ENCODE measurements at places on chromosomes 7 and 10.

- no peak for DNase-seq
Measured at GRCh38 chr7:28638914-28639313, 226.6 kb downstream of the CREB5 start.

- DNase-seq = no peak
Measured at GRCh38 chr10:133203652-133204195, 26.3 kb upstream of the UTF1 start.

GRCh38 chr7:55119571-55119970, 100.8 kb downstream of the EGFR start:
- no peak for DNase-seq

DNA sequence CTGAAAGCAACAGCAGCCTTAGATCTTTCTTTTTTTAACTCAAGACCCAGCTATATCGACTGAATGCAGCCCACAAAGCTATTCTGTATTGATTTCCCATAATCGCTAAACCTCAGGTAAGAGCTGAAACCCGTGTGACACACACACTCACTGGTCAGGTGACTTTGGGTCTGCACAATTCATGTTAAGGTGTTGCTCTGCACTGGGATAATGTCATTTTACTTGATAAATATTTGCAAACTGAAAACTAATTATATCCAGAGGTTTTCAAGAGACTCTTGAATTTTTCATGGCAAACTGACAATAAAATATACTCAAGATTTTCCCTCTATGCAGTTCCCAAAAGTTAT, 33.1 kb downstream of the SCRN1 start:
- no peak for DNase-seq

DNA sequence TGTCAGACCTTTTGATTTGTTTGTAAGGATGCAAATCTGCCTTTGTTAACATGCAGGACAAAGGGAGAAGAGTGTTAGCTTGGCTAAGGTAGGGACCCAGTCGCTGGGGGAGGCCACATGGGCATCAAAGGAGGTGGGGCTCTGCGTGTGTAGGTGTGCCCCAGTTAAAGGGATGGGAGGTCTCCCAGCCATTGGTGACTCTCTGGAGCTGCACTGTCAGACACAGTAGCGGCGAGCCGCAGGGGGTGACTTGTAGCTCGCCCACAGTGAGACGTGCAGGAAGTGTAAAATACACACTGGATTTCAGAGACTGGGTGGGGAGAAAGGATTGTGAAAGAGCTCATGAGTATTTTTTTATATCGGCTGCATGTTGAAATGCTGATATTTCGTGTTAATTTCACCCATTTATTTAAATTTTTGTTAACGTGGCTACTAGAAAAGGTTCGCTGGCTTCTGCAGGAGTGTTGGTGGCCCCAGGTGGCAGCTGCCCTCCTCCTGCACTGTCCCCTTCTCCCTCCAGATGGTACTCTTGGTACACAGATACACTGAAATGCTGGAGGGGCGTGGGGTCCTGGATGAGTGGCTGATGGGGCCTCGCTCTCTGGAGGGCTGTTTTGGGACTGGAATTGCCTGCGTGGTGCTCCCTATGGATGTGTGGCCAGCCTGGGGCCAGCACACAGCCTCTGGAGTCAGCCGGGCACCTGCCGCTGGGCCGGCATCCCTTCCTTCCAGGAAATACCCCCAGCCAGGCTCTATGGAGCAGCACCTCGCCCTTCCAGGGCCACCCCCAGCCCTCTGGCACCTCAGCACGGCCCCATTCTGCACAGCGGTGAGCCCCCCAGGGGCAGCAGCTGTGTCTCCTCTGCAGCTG, 59.2 kb downstream of the LHPP start:
- no peak for DNase-seq

DNA sequence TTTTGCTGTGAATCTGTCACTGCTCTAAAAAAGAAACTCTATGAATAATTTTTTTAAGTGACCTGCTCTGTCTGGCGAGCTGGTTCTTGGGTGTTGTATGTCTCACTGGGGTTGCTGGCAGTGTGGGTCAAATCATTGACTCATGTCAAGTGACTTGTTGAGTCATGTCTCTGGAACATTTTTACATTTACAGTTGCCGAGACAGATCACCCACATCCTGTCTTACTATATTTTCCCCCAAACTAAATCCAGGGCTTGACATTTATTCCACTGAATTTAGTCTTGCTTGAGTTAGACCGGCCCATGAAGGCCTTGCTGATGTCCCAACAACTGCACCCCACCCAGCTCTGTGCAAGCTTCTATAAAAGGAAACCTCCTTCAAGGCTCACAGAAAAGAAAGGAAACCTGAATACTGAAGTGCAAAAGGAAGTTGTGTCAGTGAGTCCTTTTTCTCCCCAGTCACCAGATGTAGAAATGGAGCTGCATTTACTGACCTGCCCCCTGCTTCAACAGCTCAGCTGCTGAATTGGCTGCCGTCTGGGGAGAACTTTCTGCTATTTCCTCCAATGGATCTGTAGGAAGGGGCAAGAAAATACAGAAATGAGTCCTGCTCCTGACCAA, 290.3 kb downstream of the TNS3 start:
- peak; percentile 55 for DNase-seq

GRCh38 chr10:366186-366585, 230.9 kb downstream of the ZMYND11 start:
- no peak for DNase-seq

DNA sequence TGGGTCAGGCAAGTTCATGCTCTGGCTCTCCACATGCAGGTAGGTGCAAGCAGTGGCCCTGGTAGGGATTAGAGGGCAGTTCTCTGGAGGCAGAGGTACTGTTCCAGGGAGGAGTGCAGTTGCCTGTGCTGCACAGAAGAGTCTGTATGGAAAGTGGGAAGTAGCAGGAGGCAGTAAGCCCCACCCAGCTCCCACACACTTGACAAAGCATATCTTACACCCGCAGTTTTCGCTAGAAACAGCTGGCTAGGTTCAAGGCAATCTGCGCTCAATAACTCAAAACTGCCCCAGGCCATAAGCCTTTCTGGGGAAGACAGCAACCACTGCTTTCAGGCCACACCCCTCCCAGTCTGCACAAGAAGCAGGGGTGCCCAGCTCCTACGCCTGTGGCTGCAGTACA, 33.1 kb upstream of the ARMC3 start:
- no peak for DNase-seq

DNA sequence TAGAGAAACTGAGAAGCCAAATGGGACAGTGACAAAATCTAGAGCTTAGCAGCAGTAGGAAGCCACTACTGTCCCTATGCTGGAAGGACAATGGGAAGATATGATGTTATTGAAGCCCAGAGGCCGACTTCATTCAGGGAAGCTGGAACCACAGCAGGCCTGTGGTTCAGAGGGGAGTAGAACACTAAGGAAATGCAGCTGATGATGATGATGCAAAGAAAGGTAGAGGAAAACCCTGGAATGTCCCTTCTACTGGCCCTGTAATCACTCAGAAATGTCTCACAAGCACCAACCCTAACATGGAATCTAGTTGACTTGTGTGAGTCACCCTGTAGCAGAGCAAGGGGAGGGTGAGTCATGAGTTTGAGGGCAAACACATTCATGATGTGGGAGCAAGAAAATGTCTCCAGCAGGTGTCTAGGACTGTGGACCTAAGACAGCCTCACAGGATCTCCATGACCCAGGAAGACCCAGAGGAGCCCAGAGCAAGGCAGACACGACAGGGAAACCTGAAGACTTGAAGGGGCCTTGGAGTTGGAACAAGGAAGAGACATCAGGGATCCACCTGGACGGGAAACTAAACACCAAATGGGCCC, 37.0 kb upstream of the LRRC17 start:
- no peak for DNase-seq

- no peak for DNase-seq
Measured at GRCh38 chr10:21929070-21929469, 74.5 kb downstream of the DNAJC1 start.

GRCh38 chr10:44673245-44673983, 237.7 kb upstream of the TMEM72 start:
- DNase-seq = no peak

DNA sequence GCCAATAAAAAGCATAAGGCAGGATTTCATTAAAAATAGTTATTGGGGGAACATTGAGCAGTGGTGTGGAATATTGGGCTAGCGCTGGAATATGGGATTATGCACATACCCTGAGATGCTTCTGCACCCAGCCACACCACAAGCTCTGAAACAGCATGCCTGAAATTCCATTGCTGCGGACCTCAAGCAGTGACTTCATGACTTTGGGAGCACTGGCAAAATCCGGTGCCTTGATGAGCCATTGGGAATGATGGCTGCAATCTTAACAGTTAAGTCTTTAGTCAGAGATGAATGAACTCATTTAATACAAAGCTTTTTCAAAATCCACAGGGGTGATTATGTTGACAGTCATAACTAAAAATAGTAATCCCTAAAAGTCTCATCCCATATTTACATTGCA, 274.7 kb upstream of the MTPN start:
- no peak for DNase-seq

GRCh38 chr7:87452279-87452678, 23.2 kb downstream of the ABCB4 start:
- no peak for DNase-seq

Data from hematopoietic multipotent progenitor cell treated with erythropoietin and hydrocortisone succinate and interleukin-3 and kit ligand, for 17 days (in vitro differentiated cells).